Mesothelial cell of epicardium (in vitro differentiated cells): ENCODE measurements at places on chromosomes 13 and 19.

DNA sequence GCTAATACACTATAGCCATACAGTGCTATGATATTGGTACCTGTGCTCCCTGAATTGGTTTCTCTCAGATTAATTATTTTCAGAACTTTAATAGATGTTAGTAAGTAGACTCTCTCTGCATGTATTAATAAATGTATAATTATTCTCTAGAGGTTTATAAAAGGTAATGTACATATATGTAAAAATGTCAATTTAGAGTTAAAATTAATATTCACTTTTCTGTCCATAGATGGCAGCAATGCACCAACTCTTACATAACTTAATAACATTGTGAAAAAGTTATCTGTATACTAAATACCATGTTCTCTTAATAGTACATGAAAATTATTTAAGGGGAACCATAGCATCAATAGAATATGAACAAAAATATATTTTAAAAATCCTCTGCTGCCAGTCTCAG, 515.0 kb upstream of the KLHL1 start:
- DNase-seq: no peak

DNA sequence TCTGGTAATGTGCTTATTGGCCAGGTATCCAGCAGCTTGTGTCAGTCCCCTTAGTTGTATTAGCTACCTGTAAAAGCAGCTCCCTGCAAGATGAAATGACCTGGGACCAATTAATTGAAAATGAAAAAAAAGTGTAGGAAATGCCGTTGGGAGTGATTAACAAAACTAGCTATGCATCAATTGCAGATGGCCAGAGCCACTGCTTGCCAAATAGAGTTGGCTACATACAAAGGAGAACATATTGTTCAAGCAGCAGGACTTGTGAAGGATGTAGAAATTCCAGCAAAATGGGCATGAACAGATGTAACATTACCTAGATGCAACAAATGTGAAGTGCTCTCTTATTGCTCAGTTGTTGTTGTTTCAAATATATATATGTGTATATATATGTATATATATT, 300.5 kb downstream of the PCDH17 start:
- no peak for DNase-seq

GRCh38 chr13:24650161-24650560, 30.0 kb upstream of the ATP12A start:
- no peak for DNase-seq

- no peak for DNase-seq
Observed at GRCh38 chr13:23510979-23511735, 59.1 kb upstream of the TNFRSF19 start.

DNA sequence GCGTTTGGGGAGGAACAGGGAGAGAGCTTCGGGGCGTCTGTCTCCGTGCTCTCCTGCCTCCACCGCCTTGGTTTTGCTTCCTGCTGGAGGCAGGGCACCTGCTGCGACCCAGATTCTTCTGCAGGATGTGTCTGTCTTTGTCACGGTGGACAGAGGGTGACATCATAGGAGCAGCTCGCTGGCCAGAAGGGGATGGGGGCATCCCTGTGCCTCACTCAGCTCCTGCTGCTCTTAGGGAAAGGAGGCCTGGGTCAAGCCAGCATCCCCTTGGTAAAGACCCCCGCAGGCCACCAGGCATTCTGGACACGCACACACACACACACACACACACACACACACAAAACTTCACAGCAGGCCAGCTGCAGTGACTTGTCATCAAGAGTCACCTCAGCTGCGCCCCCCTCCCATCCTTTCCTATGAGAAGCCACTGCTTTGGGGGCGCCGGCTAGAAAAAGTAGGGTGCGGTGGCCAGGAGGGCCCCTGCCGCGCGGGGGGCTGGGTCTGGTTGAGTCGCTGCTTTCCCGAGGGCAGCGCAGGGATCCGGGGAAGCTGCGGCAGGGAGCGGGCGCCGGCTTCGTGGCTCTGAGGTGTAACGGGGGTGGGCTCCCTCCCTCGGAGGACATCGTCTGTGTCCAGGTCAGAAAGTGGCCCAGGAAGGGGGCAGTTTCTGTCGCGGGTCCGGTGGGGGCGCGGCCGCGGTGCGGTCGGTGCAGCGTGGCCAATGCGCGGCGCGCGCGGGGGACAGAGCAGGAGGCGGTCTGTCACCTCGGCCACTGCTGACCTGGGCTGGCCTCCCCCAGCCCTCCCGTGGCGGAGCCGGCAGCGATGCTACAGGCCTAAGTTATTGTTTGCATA, 15.8 kb upstream of the NPAS1 start:
- no peak for DNase-seq

- DNase-seq: no peak
Observed at GRCh38 chr13:66443926-66444325, 786.2 kb downstream of the PCDH9 start.

DNA sequence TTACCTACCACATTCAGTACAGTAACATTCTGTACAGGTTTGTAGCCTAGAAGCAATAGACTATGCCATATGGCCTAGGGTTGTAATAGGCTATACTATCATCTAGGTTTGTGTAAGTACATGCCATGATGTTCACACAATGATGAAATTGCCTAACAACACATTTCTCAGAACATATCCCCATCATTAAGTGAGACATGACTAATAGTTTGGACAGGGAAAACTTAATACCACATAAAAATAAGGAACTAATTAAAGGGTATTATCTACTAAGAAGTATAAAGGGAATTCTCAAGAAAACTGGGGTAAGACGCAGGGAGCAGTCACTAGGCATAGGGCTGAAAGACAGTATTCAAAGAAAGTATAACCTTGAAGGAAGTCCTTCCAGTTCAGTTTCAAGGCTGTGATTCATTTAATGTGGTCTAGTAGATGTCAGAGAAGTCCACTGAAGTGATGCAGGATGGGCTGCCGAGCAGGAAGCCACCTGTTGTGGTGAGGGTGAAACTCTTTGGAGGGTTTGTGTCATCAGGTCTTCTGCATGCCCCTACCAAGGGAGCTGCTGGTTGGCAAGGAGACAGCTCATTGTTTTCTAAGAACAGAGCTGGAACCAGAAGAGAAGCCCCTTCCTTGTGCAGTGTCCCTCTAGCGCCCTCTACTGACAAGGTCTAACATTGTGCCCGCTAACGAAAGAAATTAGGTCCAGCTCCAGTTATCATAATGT, 122.9 kb downstream of the OLFM4 start:
- no peak for DNase-seq

- DNase-seq: no peak
Observed at GRCh38 chr19:55256562-55257460, 2.0 kb downstream of the PPP6R1 start.

- no peak for DNase-seq
Observed at GRCh38 chr13:36533806-36534205, 101.5 kb downstream of the CCNA1 start.

DNA sequence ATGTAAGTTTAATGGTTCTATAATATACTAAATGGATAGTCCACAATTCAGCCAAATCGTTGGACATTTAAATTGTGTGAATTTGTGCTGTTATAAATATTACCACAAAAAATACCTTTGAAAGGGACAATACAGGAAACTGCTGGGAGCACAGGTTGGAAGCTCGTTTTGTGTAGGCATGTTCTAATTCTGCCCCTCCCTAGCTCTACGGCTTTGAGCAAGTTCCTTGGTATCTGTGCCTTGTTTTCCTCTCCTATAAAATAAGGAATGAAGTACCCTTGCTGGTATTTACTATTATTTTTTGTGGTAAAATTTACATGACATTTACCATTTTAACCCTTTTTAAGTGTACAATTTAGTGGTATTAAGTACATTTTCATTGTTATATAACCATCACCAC, 102.6 kb upstream of the SLC7A1 start:
- no peak for DNase-seq

- DNase-seq: no peak
Observed at GRCh38 chr13:92802776-92803175, 423.8 kb upstream of the GPC6 start.

- no peak for DNase-seq
Observed at GRCh38 chr13:100131863-100132574, 43.1 kb downstream of the PCCA start.

- no peak for DNase-seq
Observed at GRCh38 chr19:47075179-47075810, 26.9 kb upstream of the TMEM160 start.

DNA sequence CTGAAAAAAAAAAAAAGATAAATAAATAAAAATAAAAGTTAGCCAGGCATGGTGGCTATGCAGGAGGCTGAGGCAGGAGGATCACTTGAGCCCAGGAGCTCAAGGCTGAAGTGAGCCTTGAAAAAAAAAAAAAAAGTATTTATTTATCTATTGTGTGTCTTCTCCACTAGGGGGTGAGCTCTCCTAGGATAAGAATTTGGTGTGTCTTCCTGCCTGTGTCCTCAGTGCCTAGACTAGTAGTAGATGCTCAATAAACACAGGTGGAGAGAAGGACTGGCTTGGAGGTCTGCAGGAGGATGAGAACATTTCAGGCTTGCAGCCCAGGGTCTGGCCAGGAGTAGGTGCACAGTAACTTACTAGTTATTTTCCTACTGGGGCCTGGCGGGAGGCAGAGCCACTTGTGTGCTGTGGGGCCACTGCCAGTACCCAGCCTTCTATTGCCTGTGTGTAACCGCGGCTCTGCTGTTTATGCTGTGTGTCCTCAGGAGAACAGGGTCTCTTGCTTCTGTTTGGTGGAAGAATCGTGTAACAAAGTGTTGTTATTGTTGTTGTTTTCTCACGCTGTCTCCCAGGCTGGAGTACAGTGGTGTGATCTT, 5.4 kb downstream of the LMTK3 start:
- DNase-seq: no peak

- DNase-seq: no peak
Observed at GRCh38 chr13:38970380-38971051, 20.1 kb downstream of the STOML3 start.

GRCh38 chr13:114219392-114219791, 15.3 kb upstream of the CDC16 start:
- DNase-seq: no peak

- no peak for DNase-seq
Observed at GRCh38 chr19:57324992-57325391, 4.7 kb downstream of the ZNF543 start.

DNA sequence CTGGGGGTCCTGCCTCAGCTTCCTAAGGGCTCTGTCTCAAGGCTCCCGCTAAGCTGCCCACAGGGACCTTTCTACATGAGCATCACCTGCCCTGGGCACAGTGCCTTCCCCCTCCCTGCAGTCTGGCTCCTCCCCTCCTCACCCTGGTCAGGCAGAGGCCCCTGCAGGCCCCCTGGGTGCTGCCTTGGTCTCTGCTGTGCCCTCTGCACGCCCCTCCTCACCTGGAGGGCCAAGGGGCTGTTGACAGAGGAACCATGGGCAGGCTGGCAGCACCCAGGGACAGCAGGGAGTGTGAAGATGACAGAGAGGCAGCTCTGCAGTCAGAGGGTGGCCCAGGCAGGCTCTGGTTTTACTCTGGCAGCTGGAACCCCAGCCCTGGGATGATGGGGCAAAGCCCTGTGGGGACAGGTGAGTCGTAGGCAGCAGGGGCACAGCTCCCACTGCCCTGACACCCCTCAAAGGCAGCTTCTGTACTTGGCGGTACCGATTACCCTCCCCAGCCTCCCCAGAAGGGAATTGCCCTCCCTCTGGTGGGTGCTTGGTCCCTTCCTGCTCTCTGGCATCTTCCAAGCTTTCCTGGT, 43.1 kb downstream of the SUGP2 start:
- no peak for DNase-seq

- no peak for DNase-seq
Observed at GRCh38 chr19:47598407-47599349, 10.3 kb upstream of the BICRA start.

DNA sequence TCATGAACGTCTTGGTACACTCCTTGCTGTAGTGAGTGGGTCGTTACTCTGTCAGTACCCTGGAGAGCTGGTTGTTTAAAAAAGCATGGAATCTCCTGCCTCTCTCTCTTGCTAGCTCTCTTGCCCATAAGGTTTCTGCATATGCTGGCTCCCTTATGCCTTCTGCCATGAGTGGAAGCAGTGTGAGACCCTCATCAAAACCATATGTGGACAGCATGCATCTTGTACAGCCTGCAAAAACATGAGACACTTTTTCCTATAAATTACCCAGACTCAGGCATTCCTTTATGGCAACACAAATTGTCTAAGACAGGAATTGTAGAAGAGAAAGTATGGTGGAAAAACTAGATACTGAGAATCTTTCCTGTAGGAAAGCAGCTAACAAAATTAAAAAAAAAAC, 516.3 kb downstream of the SLITRK6 start:
- DNase-seq: no peak

DNA sequence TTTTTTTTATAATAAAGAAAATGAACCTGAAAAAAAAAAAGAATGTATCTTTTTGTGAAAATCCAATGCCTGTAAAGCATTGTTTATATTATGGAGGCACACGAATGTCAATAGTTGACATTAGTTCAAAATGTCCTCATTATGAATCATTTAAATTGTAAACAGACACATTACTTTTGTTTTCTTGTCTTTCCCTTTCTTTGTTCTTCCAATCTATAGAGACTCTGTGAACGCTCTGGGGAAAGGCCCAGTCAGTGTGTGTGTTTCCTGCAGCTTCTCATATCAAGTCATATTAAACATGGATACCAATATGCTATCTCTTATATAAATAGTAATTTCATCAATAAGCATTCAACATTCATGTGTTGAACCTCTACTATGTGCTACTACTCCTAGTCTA, 193.1 kb downstream of the KCTD12 start:
- no peak for DNase-seq

- no peak for DNase-seq
Observed at GRCh38 chr13:84844473-84844872, 954.7 kb downstream of the SLITRK6 start.

- no peak for DNase-seq
Observed at GRCh38 chr13:19634256-19634740, 839 bp downstream of the MPHOSPH8 start.

GRCh38 chr19:45443462-45444317, 20.0 kb upstream of the ERCC1 start:
- peak; percentile 87 for DNase-seq

DNA sequence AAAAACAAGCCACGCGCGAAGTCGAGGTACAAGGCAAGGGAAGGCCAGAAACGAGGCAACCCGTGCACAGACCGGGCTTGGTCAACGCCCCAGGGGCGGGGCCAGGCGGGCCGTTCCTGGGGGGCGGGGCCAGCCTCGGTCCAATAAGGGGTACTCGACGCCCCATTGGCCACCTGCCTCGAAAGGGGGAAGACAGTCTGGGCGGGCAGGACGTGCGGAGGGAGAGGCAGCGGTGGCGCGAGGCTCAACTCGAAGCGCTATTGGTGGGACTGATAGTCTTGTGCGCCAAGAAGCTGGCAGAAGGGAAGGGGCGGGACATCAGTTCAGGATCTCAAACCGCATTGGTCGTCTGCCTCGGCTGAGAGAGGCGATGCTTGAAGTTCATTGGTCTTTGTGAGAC, at the start of gene LYPD4:
Gene LYPD4, minus strand, starts transcription at position 83 of the 400 bp plus-strand sequence. CDS start 5,398 bp downstream, outside the sequence.
- no peak for DNase-seq

DNA sequence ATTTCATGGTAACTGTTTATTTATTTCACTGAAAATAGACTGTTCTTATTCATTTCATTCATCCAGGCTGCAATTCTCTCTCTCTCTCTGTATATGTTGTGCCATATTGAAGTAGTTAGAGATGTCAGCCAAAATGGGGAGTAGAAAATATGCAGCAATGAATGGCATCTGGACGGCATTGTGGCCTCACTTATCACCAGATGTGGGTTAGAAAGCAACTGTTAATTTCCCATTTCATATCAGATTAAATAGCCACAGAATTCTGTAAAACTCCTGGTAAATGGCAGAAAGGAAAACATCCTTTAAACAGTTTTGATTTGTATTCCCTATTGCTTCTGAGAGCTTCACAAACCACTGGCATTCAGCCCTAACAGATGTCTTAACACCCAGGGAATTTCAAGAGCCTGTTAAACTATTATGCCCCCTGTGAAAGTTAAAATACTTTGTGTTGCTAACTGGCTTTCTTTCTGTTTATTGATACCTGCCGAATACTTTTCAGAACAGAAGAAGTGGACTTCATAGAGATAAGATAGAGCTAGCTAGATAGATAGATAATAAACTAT, 1763.3 kb upstream of the MIR17HG start:
- no peak for DNase-seq
